H9 (cell line): ENCODE measurements at places on chromosomes 4 and X. TPM values are rescaled to one million over a fixed set of nuclear protein-coding genes. Genes with fewer than 3 reads are reported as not detected.

IL15 gene
- 0.39 and 0.61 TPM in 2 replicates for total RNA-seq

HTN1 gene
- total RNA-seq = not detected in 2 replicates

SERPINA7 gene
- not detected in 2 replicates for total RNA-seq

TMPRSS11A gene
- total RNA-seq = not detected in 2 replicates

ZNF330 gene
- 31.9 and 32.6 TPM in 2 replicates for total RNA-seq
